Activated T-cell treated with anti-CD3 and anti-CD28 coated beads, Interleukin-2, amount 50 U/mL, for 48 hours (primary cell): ENCODE measurements at places on chromosomes 12 and 14.

- no peak for DNase-seq
These were observed 4.9 kb downstream of the BMP4 start for GRCh38 chr14:53951627-53952303.

DNA sequence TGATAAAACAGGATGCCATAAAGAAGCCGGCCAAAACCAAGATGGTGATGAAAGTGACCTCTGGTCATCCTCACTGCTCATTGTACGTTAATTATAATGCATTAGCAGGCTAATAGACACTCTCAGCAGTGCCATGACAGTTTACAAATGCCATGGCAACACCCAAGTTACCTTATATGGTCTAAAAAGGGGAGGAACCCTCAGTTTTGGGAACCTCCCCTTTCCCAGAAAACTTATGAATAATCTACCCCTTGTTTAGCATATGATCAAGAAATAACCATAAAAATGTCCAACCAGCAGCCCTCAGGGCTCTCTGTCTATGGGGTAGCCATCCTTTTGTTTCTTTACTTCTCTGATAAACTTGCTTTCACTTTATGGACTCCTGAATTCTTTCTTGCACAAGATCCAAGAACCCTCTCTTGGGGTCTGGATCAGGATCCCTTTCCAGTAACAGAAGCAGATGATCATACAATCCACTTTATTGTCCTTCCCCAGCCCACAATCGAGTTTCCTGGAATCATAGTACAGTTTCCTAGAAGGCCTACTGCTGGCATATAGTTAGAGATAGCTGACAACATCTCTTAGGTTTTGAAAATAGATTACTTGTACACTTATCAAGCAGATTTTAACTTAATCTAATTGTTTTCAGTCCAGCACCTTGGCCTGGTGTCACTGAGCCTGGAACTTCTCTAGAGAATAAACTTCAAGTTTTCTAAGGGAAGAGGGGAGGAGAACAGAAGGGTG lies 266.7 kb upstream of the HMGA2 start:
- DNase-seq = no peak

GRCh38 chr14:33567731-33568130 lies 383.1 kb downstream of the EGLN3 start:
- no peak for DNase-seq

- no peak for DNase-seq
These were observed 206.5 kb upstream of the EEA1 start for GRCh38 chr12:93135286-93136239.

- DNase-seq = no peak
These were observed 770.7 kb downstream of the BCL11B start for GRCh38 chr14:98501335-98501734.

DNA sequence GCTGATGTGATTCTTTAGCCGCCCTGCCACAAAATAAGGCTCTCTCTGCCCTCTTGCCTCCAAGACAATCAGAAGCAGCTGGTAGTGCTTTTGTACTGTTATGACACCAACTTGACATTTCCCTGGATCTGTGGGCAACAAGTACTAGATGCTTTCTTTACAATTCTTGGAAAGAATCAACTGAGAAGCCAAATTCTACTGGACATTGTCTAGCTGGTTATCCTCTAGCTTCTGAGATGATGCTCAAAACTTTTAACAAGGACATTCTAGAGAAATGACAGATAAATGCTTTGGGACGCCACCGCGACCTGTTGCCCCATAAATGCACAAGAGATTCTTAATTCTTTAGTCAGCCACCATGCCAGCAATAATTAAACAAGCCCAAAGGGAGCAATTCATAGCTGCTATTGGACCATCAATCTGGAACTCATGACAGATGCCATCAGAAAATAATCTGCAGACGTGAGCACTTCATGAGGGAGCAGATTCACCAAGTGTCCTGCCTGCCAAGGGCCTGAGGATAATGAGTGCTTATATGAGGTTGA lies 22.8 kb downstream of the FMNL3 start:
- no peak for DNase-seq

- no peak for DNase-seq
These were observed 40.2 kb downstream of the B4GALNT3 start for GRCh38 chr12:499837-500458.
